ENCODE measurements at places on chromosomes 3 and 15.

GRCh38 chr15:74179983-74180880 is 6.7 kb downstream of the ISLR start:
- no peak for DNase-seq

DNA sequence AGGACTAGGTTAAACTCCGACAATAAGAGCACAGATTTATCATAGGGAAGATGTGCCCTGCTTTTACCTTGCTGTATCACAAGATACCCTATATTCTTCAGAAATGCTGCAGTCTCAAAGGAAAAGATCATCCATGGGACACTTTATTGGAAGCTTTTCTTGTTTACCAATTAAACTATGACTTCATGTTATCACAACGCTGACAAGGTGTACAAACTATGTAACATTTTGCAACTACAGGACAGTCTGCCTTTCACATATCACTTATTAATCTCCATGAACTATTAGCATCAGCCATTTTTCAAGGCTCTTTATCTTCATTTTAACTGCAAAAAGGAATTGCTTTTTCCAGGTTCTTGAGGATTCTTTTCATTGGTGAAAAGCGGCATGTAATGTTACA is 34.0 kb downstream of the CBLB start:
- DNase-seq = no peak

GRCh38 chr3:47265725-47266428 is 16.7 kb downstream of the KIF9 start:
- DNase-seq = no peak

DNA sequence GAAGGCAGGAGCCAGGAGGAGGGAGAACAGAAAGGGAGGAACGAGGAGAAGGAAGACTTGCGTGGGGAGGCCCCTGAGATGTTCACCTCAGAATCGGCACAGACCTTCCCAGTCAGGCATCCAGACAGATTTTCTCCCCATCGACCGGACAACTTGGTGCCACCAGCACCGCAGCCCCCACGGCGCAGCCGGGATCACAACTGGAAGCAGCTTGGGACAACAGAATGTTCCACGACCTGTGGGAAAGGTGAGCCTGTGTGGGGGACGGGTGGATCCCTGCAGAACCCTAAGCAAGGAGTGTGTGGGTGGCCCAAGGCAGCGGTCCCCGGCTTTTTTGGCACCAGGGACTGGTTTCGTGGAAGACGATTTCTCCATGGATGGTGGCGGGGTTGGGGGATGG is 72.6 kb upstream of the NR2E3 start:
- DNase-seq = no peak

DNA sequence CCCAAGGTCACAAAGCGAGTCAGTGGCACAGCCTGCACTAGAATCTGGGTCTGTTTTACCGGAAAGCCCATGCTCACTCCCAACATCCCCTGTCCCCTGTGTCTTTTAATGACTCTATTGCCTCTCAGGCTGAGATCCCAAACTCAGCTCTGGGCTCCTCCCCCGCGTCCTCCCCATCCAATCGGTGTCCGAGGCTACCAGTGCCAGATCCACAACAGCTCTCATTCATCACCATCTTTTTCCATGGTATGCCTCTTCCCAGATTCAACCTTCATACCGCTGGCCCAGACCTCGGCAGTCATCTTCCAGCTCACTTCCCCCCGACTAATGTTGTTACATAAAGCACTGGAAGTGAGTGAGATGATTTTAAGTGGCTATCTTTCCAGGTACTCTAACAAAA is 16.1 kb upstream of the KY start:
- no peak for DNase-seq

Data from activated T-cell treated with anti-CD3 and anti-CD28 coated beads for 4 hours (primary cell).